ENCODE measurements at places on chromosomes 7 and 10.

DNA sequence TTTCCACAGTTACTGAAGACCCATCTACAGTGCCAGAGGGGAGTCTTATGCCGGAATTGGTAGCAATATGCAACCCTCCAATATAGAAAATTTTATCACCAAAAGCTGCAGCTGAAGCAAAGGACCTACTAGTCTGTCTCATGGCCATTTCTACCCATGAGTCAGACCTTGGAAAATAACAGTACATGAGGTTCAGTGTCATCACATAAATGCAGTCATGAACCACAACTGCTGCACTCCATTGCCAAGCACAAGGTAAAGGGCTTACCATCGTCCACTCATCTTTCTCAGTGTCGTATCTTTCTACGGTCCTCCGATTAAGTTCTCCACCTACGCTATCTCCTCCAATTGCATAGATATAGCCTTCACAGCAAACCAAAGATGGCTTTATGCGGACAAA, 21.8 kb downstream of the KBTBD2 start:
- no peak for DNase-seq

GRCh38 chr7:102146122-102146521, 140.5 kb upstream of the SH2B2 start:
- DNase-seq = no peak

DNA sequence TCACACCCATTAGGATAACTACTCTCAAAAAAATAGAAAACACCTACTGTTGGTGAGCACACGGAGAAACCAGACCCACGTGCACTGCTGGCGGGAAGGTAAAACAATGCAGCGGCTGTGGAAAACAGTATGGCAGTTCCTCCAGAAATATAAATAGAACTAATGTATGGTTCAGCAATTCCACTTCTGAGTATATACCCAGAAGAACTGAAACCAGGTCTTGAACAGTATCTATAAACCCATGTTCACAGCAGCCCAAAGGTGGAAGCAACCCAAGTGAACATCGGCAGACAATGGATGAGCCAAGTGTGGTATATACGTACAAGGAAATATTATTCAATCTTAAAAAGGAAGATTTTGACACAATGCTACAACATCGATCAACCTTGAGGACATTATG, 164.7 kb downstream of the ZMYND11 start:
- DNase-seq = no peak

GRCh38 chr10:49171326-49172060, 16.7 kb downstream of the TMEM273 start:
- no peak for DNase-seq

- DNase-seq = no peak
These were observed 4.1 kb upstream of the CPED1 start for GRCh38 chr7:120984406-120984805.

Data from stimulated activated CD8-positive, alpha-beta memory T cell treated with anti-CD3 and anti-CD28 coated beads, Interleukin-7, amount 100 ng/mL, for 1 hour (primary cell).